ENCODE measurements at places on chromosomes 16 and 17. TPM values are rescaled to one million over a fixed set of nuclear protein-coding genes. Genes with fewer than 3 reads are reported as not detected.

DNA sequence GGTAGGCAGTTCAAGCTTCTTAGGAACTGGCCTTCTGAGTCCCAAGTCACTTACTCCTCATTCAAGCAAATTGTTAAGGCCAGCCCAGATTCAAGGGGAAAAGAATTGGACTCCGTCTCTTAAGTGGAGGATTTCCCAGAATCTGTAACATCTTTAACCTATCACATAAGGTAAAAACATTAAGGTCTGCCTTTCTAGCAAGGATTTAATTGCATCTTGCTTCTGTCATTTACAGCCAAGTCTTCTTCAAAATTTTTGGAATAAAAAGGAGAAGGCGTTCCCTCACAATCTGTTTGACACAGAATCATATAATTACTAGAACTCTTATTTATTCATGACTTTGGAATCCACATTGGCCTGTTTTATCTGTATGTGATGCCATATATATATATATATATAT lies 56.5 kb upstream of the ADORA2B start:
- DNase-seq = no peak

GRCh38 chr17:72684405-72685020 lies 408.0 kb downstream of the SLC39A11 start:
- DNase-seq = no peak

GRCh38 chr17:62572888-62573401 lies 54.5 kb upstream of the MRC2 start:
- no peak for DNase-seq

- no peak for DNase-seq
These were observed 491.6 kb downstream of the CDH13 start for GRCh38 chr16:83118365-83118764.

DNA sequence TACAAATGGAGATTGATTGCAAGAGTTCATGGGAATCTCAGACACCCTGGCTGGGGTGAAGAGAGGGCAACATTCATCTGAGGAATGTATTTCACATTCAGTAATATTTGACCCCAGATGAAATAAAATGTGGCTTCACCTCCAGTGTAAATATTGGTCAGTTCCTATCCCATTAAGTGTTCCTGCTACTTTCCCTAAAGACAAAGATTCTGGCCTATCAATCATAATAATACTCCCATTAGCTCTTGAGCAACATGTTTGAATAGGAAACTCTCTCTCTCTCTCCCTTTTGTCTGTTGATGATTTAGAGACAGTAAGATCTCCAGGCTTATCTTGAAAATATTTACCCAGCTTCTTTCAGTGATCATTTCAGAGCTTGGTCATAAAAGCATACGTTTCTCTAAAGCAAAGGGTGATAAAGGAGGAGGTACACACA lies 70.1 kb downstream of the KCNJ2 start:
- DNase-seq = no peak

- no peak for DNase-seq
These were observed 20.0 kb downstream of the ATP6V0D1 start for GRCh38 chr16:67460961-67461360.

GRCh38 chr16:69662901-69663300 lies 63.5 kb downstream of the NQO1 start:
- DNase-seq = no peak

GRCh38 chr16:57947261-57947660 lies 23.7 kb downstream of the CNGB1 start:
- no peak for DNase-seq

- DNase-seq = no peak
These were observed 362 bp downstream of the KLHDC4 start for GRCh38 chr16:87765473-87765775.

- no peak for DNase-seq
These were observed 116.6 kb upstream of the C17orf78 start for GRCh38 chr17:37259030-37259735.

GRCh38 chr16:1470481-1471251 lies 4.2 kb downstream of the CLCN7 start:
- DNase-seq = no peak

DNA sequence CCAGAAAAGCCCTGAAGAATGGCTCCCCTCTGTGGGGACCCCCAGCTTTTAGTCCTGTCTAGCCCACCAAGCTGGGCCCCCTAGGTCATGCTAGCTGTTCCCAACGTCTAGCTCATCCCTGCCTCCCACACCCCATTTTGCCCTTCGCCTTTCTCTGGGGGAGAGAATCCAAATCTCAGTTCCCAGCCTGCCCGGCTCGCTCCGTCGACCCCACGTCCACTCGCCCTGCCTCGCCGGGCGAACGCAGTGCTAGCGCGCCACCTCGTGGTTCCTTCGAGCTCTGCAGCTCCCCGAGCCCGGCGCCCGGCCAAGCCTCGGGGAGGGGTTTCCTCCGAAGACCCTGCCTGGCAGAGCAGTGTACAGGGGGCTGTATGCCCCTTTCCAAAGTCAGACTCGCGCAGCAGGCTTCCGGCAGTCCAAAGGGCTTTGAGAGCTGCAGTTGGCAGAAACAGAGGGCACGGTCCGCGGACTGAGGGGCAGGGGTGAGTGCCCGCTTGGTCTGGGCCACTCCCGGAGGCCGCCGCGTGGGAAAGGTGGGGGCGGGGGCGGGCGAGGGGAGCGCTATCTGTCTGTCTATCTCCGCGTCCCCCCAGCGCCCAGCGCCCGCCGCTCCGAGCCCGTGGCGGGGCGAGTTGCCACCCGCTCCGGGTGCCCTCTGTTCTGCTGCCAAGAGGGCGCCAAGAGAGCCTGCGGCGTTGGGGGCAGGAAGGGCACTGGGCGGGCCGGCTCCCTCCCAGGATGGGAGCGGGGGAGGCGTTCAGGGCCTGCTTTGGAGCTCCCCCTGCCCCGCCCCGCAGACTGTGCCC lies 1.7 kb upstream of the DLX3 start:
- DNase-seq = peak; percentile 82

- no peak for DNase-seq
These were observed 72.0 kb upstream of the LGALS9 start for GRCh38 chr17:27558842-27559505.

DNA sequence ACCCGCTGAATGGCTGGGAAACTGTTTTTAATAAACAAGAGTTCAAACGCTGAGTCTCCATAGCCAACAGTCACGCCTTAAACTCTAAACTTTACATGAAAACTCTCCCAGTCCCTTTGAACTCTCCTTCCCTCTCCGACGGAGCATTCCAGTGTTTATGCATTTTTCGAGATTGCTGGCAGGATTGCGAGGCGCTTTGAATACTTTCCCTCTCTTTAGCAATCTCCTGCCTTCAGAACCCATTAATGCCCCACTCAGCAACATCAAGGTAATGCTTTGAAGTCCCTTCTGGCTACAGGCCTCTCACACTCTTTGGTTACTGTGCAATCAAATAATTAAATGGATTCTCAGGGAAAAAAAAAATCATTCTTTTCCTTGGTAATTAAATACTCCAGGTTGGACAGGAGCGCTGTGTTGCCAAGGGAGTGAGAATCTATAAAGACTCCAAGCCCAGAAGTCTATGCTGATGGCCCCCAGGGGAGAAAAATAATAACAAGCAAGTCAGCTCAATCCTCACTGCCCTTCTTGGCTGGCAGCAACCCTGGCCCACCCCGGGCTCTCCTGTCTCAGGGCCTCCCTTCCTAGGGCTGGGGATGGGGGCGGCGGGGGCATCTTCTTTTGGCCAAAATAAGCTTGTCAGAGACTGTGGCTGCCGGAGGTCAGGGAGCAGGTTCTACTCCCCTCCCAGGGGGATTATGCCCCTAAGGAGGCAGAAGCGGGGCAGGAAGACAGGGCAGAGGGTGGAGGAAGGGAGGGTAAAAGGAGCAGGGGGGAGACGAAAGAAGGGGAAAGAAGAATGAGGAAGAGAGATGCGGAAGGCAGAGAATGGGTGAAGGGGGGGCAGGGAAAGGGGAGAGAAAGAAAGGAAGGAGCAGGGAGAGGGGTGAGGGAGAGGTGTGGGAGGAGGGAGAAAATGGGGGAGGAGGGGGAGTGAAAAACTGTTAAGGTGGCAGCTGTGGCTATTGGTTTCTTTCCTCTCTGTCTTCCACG lies 45.2 kb downstream of the AXIN2 start:
- DNase-seq = no peak

- DNase-seq = no peak
These were observed 39.0 kb downstream of the SOST start for GRCh38 chr17:43719578-43719977.

GRCh38 chr17:29968271-29968670 lies 26.8 kb downstream of the EFCAB5 start:
- no peak for DNase-seq

- DNase-seq = no peak
These were observed 32.5 kb downstream of the ABCC12 start for GRCh38 chr16:48123104-48123788.

DNA sequence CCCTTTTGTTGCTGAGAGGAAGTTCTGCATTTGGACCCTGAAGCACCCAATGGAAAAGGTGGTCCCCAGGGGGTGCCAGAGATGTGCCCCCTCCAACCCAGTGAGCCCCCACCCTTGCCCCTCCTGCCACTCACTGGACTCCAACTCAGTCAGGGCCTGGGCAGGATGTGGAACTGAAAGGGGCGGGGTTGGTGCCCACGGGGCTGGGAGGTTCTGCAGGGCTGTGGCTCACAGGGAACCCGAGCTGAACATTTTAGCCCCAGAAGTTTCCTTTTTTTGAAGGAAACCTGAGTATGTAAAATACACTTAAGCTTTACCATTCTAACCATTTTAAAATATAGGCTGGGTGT lies 15.8 kb upstream of the OGFOD3 start:
- DNase-seq = peak; percentile 54

DNA sequence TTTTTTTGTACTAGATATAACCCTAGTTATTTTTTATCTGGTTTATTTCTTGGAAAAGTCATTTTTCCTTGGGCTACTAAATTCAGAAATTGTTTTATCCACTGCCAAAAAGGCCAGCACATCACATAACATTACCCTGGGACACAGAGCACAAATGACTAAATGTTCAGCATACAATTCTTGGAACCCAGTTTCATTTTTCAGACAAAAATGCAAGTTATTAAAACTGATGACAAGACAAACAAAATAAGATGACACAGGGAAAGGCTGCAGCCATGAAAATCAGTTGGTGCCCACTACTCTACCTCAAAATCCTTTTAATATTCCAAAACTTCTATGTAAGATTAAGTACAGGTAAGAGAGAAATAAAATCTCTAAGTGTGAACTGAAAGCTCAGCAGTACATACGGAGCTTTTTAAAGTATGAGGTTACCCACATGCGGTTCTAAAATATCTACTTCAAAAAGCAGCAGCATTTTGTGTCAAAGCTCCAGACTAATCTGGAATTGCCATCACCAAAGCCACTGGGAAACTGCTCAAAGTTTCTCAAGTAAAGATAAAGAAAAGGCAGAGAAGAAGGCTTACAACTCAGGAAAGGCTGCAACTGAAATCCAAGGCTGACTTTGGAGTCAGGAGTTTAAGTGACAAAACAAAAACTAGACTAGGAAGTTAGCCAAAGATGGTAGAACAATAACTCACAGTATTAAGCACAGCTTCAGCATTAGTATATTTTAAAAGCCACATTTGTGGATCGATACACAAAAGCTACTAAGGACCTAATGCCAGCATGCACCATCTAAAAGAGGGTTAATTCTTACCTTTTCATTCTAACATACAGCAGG lies 41.4 kb downstream of the AP1G1 start:
- no peak for DNase-seq

GRCh38 chr16:74901606-74902005 lies 83.3 kb downstream of the WDR59 start:
- no peak for DNase-seq

DNA sequence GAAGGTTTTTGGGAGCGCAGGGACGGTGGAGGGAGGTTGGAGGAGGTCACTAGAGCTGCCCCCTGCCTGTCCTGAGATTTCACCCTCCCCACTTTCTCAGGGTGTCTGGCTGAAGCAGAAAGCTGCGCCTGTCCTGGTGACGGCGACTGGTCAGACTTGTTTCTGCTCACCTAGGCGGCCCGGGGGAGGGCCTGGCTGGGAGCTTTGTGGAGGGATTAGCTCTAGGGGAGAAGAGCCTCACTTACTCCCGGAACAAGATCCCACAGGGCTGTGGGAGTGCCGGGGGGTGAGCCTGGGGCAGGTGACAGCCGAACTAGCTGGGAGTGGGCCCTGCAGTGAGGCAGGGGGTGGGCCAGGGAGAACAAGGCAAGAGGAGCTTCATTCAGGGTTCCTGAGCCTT lies 11.5 kb downstream of the NHERF1 start:
- no peak for DNase-seq

- no peak for DNase-seq
These were observed 255.2 kb downstream of the CNTNAP4 start for GRCh38 chr16:76532188-76532973.

The DUSP3 gene
- total RNA-seq = 15.7 TPM

The PIRT gene
- total RNA-seq = not detected

The TBC1D3 gene
- total RNA-seq = not detected

The HAP1 gene
- total RNA-seq = not detected

The TBC1D3L gene
- total RNA-seq = 14.0 TPM

The TBC1D3H gene
- 2.6 TPM for total RNA-seq

The PRSS36 gene
- total RNA-seq = 0.31 TPM

The VAT1L gene
- not detected for total RNA-seq

The ITGAD gene
- total RNA-seq = 0.28 TPM

The ARL5C gene
- not detected for total RNA-seq

The CCDC200 gene
- 0.45 TPM for total RNA-seq
